ENCODE measurements at places on chromosomes 2 and 18. TPM values are rescaled to one million over a fixed set of nuclear protein-coding genes. Genes with fewer than 3 reads are reported as not detected.

Gene CFLAR
- total RNA-seq: 13.5 TPM

Gene CKAP2L
- total RNA-seq: 1.7 TPM

DNA sequence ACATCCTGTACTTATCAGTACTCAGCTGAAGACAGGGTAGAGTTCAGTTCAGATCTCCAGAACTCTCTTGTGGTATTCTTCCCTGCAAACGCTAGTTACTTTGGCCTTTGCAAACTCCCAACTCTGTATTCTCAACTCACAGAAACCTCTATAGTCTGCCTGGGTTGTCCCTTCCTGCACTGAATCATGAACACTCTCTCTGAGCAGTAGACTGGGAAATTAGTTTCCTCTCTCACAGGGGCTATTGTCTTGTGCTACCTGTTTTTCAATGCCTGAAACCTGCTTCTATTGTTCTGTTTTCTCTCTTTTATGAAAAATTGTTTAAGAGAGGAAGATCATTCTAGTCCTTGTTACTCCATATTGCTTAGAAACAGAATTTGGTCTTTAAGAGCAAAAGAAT, 134.7 kb downstream of the VIT start:
- DNase-seq: no peak

Gene TDRD15
- not detected for total RNA-seq

- no peak for DNase-seq
Measured at GRCh38 chr2:217934321-217935131, 68.3 kb downstream of the TNS1 start.

GRCh38 chr2:64797881-64798575, 144.3 kb upstream of the SERTAD2 start:
- peak; percentile 41 for DNase-seq

DNA sequence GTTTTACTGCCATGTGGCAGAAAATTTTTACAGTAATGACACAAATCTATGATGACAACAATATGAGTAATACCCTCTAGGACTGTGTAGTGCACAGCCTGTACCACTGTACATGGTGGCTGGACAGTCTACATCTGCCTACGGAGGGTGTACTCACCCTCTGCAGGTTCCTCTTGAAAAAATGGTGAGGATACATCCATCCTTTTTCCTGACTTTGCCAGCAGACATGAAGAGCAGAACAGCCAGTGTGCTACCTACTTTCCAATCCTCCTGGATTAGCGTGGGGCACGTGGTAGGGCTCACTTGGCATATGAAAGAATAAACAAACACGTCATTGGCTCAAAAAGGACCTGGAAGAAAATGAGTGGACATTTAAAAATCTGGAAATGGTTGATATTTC, 62.6 kb downstream of the TRPM8 start:
- DNase-seq: no peak

Gene SPP2
- not detected for total RNA-seq

GRCh38 chr2:234137400-234138014, 87.0 kb downstream of the SPP2 start:
- no peak for DNase-seq

Gene GREB1
- total RNA-seq: 32.6 TPM

DNA sequence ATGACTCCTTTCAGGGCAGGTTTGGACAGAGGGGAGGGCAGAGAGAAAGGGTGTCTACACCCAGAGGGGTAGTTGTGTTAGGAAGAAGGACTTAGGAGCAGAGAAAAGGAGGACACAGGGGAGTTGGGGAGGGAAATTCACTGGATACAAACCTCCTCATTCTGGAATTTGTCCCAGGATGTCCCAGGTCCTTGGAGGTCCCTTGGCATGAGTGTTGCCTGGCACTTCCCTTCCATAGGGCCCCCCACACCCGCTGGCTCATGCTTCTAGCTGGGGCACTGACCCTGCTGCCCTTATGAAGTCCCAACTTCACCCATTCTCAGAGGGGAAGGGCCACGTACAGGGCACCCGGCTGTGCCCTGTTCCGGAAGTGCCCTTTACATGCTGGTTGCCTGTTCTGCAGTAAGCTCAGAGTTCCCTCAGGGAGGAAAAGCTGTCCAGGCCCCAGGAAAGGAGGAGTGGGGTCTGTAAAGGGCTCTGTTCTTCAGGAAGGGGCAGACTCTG, 93.6 kb upstream of the SMAD2 start:
- DNase-seq: no peak

Gene SOX11
- total RNA-seq: 40.7 TPM

Gene SALL3
- total RNA-seq: 1.6 TPM

Gene ASPRV1
- 3.8 TPM for total RNA-seq

Gene TACR1
- not detected for total RNA-seq

Gene TTC39C
- 6.0 TPM for total RNA-seq

GRCh38 chr2:117953231-117953630, 60.6 kb downstream of the CCDC93 start:
- DNase-seq: no peak

GRCh38 chr2:2889646-2890045, 488.0 kb downstream of the EIPR1 start:
- no peak for DNase-seq

GRCh38 chr18:3400567-3401296, 49.2 kb upstream of the TGIF1 start:
- DNase-seq: no peak

GRCh38 chr2:104866883-104867812, 13.2 kb downstream of the POU3F3 start:
- no peak for DNase-seq

DNA sequence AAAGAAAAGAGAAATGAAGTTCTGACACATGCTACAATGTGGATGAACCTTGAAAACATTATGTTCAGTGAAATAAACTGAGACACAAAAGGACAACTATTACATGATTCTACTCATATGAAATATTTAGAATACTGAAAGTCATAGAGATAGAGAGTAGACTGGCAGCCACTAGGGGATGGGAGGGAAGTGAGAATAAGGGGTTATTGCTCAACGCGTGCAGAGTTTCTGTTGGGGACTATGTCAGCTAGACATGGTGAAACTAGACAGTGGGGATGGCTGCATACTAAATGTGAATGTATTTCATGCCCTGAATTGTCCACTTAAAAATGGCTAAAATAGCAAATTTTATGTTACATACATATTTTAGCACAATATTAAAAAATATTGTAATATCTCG, 108.7 kb upstream of the ATL2 start:
- no peak for DNase-seq

DNA sequence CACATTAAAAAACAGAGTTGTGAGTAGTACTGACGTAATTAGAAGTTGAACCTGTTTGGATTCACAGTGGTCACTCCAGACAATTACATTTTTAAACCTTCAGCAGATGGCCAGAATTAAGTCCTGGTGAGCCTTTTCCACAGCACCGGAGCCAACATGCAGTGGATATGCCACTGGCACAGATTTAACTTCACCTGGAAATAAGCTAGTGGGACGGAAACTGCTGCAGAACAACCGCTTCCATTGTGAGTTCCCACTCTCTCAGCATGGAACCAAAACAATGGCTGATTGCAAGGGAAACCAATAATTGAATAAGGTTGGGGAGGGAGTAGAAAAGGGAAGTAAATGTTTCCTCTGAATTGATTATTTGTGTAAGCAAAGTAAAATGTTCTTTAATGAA, 515.1 kb downstream of the STK39 start:
- no peak for DNase-seq

- no peak for DNase-seq
Measured at GRCh38 chr2:65107530-65107929, 22.4 kb downstream of the RAB1A start.

Gene CNNM3
- 15.2 TPM for total RNA-seq

GRCh38 chr2:109466674-109467575, 146.8 kb downstream of the SEPTIN10 start:
- no peak for DNase-seq

- no peak for DNase-seq
Measured at GRCh38 chr2:35887146-35887545, 468.4 kb upstream of the CRIM1 start.

- no peak for DNase-seq
Measured at GRCh38 chr18:23693846-23694245, 4.6 kb downstream of the LAMA3 start.

Gene FAM124B
- total RNA-seq: 0.30 TPM

GRCh38 chr2:17658251-17658843, 95.3 kb downstream of the SMC6 start:
- no peak for DNase-seq

GRCh38 chr18:76707534-76707933, 114.8 kb upstream of the ZNF236 start:
- DNase-seq: no peak

- no peak for DNase-seq
Measured at GRCh38 chr18:56273541-56274219, 364.7 kb downstream of the TXNL1 start.

- no peak for DNase-seq
Measured at GRCh38 chr2:230413479-230413878, 2.5 kb upstream of the SP100 start.

Gene TMEM37
- 1.5 TPM for total RNA-seq
